ENCODE measurements at places on chromosomes 16 and 17.
A peak's percentile ranks its signal among the peaks of the same experiment; 100 is the strongest.

DNA sequence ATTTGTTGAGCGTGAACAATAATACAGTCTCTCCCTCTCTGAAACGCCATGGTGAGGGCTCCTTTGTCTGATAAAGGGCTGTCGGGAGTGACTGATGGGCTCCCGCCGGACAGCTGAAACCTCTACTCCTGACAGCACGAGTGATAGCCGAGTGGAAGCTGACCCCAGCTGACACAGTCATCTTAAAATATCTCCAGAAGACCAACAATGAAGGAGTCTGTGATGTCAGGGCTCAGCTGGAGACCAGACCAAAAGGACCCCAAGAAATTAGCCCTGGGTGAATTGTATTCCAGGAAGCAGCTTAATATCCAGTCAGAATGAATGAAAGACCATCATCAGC lies 22.4 kb downstream of the CCDC182 start:
- DNase-seq, result no peak

DNA sequence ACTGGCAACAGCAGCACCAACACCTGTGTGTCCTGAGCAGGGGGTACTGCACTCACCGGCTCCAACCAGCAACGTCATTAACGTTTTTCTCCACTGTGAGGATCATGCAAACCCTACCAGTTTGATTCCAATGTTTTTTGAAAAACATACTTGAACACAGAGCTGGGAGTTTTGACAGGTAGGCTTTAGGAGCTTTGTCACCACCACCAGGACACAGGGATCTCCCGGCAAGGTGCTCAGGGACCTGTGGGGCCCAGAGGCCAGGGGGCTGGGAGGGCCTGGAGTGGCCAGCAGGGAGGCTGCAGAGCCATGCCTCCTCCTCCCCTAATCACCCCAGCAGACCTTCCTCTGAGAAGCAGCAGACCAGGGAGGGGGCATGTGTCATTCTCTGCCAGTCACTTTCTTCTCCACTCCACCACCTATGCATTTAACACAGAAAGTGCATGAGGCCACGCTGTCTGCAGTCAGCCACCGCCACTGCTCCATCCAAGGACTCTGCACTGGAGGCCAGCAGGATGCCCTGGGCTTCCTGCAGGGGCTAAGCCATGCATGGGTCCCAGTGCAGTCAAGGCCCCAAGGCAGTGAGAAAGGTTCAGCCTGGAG lies 768.2 kb downstream of the KCNJ18 start:
- DNase-seq, result no peak

DNA sequence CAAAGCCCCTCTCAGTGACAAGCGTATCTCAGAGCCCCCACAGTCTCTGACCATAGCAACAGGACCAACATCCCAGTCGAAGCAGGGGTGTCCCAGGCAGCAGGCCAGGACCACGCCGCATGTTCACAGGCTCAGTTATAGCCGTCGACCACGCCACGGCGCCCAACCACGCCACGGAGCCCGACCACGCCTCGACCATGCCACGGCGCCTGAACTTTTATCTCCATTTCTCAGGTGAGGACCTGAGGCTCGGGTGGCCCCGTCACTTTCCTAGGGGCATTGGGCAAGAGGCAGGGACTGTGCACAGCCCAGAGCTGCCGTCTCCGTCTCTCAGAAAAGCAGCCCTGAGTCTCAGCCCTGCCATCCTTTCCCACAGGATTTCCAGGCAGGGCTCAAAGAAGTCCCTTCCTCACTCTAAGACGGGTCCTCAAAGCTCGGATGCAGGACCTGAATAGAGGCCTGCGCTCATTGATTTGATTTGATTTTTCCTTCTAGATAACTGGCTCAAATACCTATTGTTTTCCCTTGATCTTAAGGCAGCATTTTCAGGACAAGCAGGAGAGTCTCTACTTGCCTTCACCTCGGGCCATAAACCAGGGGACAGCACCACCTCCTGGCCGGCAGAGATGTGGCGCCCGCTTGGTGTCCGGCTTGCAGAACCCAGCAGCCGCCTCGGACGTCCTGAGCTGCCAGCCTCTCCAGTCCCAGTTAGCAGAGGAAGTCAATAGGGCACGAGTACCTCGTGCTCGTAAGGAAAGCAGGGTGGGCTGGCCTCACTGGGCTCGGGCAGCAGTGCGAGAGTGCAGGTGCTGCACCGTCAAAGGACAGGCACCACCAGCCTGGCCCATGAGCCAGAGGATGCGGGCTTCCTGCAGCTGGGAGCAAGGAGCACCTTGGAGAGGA lies 38.8 kb downstream of the C16orf95 start:
- peak; percentile 86 for DNase-seq

- no peak for DNase-seq
These were observed 76.4 kb downstream of the SMG6 start for GRCh38 chr17:2227025-2227699.

GRCh38 chr16:87966685-87967185 lies 15.5 kb downstream of the BANP start:
- DNase-seq, result peak; percentile 56

DNA sequence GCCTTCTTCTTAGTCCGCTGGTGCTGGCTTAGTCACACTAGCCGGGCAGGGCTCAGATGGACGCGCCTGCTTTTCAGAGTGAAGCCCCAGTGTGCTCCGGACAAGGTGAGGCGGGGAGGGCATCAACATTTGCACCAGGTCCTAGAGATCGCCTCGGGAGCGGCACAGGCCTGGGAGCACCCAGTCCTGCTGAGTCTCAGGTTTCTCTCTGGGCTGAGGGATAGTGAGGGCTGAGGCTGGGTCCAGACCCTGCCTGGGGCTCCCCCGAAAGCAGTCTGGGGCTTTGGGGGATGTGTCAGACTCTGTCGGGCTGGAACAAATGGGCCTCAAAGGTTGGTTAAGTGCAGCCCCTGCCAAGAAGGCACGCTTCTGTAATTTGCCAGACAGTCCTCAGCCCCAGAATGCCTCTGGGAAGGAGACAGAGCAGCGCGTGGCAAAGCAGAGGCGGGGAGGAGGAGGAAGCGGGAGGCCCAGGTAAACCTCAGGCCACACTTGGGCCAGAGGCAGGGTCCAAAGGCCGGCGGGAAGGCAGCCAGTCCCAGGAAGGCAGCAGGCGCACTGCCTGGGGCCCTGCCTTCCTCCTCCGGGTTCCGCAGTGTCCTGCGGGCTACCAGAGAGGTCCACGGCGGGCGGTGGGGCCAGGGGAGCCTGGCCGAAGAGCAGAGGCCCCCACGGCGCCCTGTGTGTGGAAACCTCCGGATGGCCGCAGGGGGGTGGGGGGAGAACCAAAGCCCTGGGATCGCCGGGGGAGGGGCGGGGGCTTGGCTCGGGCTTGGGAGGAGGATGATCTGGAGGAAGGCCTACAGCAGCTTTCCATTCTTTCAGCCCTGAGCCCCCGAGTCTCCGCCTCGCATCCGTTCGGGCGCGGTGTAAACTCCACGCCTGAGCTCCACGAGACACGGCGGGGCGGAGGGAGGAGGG lies 39.5 kb upstream of the ATP2A3 start:
- DNase-seq, result no peak

- no peak for DNase-seq
These were observed 1431.1 kb downstream of the CDH8 start for GRCh38 chr16:60605176-60605575.

GRCh38 chr17:65750631-65751115 lies 189.2 kb upstream of the AXIN2 start:
- DNase-seq, result peak; percentile 61

GRCh38 chr17:40022961-40023541 lies 7.8 kb downstream of the CSF3 start:
- no peak for DNase-seq

- no peak for DNase-seq
These were observed 161.7 kb downstream of the CDK5R1 start for GRCh38 chr17:32648450-32648849.

GRCh38 chr17:80456465-80457235 lies 19.8 kb downstream of the NPTX1 start:
- no peak for DNase-seq

DNA sequence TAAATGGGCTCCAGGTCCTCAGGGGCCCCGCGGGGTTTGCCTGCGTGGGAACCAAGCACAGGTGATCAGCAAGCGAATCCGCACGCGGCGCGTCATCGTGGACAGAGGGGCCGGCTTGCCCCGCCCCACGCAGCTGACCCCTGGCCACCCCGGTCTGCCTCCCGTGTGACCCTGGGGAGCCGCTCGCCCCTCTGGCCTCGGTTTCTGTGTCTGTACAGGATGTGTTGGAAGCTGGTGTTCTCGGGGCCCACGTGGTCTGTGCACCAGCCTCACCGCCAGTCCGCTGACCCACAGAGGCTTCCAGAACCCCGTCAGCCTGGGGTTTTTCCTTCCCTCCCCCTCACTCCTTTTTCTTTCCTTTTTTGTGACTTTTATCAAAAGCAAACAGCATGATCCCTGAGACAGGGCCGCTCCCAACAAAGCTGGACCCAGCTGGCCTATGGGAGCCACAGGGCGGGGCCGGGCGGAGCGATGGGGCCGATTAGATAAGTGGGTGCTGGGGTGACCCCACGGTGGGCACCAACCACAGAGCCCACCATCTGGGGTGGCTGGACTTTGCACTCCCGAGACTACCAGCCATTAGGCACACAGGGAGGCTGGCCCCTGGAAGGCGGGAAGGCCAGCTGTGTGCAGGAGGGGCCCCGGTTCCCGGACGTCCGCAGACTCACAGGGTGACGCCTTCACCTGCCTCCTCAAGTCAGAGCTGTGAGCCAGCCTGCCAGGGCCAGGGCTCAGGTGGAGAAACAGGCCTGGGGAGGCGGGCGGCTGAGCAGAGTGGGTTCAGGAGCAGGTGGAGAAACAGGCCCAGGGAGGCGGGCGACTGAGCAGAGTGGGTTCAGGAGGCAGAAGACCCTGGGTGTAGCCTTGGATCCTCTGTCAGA lies 56.0 kb downstream of the ZFPM1 start:
- DNase-seq, result no peak

GRCh38 chr16:23539984-23540816 lies 16.9 kb downstream of the EARS2 start:
- no peak for DNase-seq

DNA sequence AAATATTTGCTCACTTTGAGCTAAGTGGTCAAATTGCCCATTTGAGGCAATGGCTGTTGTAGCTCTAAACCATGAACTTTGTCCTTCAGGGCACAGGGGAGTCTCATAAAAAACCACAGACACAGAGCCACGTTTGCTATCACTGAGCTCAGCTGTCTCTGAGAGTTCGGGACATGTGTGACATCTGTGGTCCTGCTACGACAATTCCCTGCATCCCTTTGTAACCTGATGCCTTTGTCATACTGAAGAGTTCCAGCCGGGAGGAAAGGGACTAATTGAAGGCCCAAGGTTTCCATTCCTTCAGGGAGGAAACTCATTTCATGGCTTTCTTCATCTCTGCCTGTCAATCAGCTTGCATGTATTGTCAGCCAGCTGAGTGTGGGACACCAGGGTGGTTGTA lies 599.4 kb upstream of the CDH5 start:
- no peak for DNase-seq

GRCh38 chr17:792277-792676 lies 10.1 kb downstream of the MRM3 start:
- no peak for DNase-seq

DNA sequence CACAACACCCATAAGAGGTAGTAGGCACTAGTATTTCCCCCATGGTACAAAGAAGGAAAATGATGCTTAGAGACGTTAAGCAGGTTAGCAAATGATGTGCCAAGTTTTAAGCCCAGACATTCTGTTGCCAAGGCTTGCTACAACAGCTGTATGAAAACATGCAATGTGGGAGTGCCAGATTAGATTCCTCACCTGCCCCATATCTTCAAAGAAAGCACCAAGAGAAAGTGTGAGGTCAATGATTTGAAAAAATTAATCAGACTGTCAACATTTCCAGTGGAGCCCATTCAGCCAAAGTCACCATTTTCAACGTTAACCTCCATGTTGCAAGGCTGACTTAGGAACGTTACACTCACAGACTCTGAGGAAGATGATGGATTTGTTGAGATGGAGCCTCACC lies 61.5 kb downstream of the PCTP start:
- no peak for DNase-seq

- DNase-seq, result no peak
These were observed 5.8 kb downstream of the SLC5A2 start for GRCh38 chr16:31488468-31489297.

DNA sequence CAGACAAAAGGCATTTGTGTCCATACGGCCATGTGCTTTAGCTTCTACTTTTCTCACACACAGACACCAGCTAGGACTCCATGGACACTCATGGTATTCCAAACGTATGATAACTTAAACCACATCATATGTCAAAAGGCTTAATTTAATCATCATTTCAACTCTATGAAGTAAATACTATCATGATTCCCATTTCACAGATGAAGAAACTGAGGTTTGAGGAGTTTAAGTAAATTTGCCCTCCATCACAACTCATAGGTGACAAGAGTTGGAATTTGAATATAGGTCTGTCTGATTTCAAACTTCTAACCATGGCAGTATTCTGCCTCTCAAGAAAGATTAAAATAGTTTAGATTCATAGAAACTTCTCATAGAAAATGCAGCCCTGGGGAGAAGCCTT lies 43.8 kb downstream of the CMC2 start:
- no peak for DNase-seq

- DNase-seq, result no peak
These were observed 5.0 kb downstream of the CHMP6 start for GRCh38 chr17:80996422-80997305.

- no peak for DNase-seq
These were observed 458.6 kb upstream of the ASIC2 start for GRCh38 chr17:33751702-33752065.

- DNase-seq, result no peak
These were observed 27.8 kb upstream of the PHOSPHO1 start for GRCh38 chr17:49258394-49258793.

DNA sequence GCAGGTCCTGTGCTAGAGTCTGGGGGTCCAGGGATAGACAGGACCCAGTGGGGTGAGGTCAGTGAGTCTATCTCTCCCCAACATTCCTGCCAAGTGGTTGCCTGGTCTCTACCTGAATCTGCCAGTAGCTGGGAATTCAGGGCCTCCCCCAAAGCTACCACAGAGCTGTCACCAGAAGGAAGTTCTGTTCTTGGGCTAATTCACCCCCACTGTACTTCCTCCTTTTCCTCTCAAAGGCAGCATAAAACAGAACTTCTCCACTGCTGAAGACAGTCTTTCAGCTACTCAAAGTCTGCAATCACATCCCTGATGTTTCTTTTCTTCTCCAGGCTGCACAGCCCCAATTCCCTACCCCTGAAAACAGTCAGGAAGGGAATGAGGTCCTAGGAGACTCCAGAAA lies 8.7 kb downstream of the CAMTA2 start:
- DNase-seq, result no peak

DNA sequence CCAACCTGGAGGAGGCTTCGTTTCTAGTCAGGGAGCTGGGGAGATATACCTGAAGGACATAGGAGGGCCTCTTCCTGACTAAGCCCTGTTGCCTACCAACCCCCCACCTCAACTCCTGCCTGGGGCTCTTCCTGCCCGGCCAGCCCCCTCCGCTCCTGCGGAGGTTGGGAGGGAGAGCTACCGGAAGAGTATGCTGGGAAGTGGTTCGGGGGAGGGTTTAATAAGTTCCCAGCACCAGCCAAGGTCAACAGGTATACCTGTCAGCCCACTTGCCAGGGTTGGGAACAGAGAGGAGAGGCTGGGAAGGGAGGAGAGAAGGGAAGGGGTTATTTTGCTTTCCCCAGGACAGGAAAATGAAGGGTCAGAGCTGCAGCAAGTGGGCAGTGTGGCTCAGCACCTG lies 4.7 kb downstream of the PPP1R1B start:
- no peak for DNase-seq

- DNase-seq, result no peak
These were observed 3.4 kb upstream of the LLGL2 start for GRCh38 chr17:75521951-75522727.

- peak; percentile 98 for DNase-seq
These were observed 138.5 kb upstream of the CORO6 start for GRCh38 chr17:29761040-29761761.
